ENCODE measurements at places on chromosomes 5 and 9. TPM values are rescaled to one million over a fixed set of nuclear protein-coding genes. Genes with fewer than 3 reads are reported as not detected.

The SMIM33 gene
- polyA plus RNA-seq = 0.05 TPM

The FAM193B gene
- polyA plus RNA-seq = 108 TPM

The BSPRY gene
- polyA plus RNA-seq = 7.0 TPM

The NUTM2G gene
- 0.92 TPM for polyA plus RNA-seq

The ARSI gene
- 23.4 TPM for polyA plus RNA-seq

The NEUROG1 gene
- not detected for polyA plus RNA-seq

The PCDHGB2 gene
- polyA plus RNA-seq = 4.2 TPM

The GARIN3 gene
- not detected for polyA plus RNA-seq

The SSBP2 gene
- polyA plus RNA-seq = 57.8 TPM

The ABLIM3 gene
- 85.6 TPM for polyA plus RNA-seq

The CPLANE1 gene
- polyA plus RNA-seq = 44.5 TPM

The NME5 gene
- 10.7 TPM for polyA plus RNA-seq

The LCN2 gene
- polyA plus RNA-seq = 1.4 TPM

The C7 gene
- 512 TPM for polyA plus RNA-seq

The PCDHB12 gene
- polyA plus RNA-seq = 6.6 TPM

The INSL4 gene
- not detected for polyA plus RNA-seq

The EQTN gene
- polyA plus RNA-seq = not detected

The PSD2 gene
- polyA plus RNA-seq = 1.4 TPM

The SERINC5 gene
- polyA plus RNA-seq = 41.2 TPM

The FGFR4 gene
- 342 TPM for polyA plus RNA-seq

The MAPKAP1 gene
- 57.6 TPM for polyA plus RNA-seq

The CCIN gene
- polyA plus RNA-seq = not detected

The LHFPL2 gene
- polyA plus RNA-seq = 50.9 TPM

The ARHGEF39 gene
- polyA plus RNA-seq = 6.6 TPM

The ZCCHC7 gene
- 18.2 TPM for polyA plus RNA-seq

The DMRT3 gene
- polyA plus RNA-seq = 0.08 TPM

The MARCOL gene
- 0.16 TPM for polyA plus RNA-seq

The TMEM215 gene
- polyA plus RNA-seq = 0.05 TPM

The SPINK13 gene
- polyA plus RNA-seq = 0.44 TPM

The BTNL8 gene
- 0.85 TPM for polyA plus RNA-seq

The SPATA31D4 gene
- not detected for polyA plus RNA-seq

The RPL7A gene
- 2,763 TPM for polyA plus RNA-seq

The MED7 gene
- 17.7 TPM for polyA plus RNA-seq

The C1QTNF2 gene
- 5.1 TPM for polyA plus RNA-seq

The GABRG2 gene
- 0.25 TPM for polyA plus RNA-seq

The ELL2 gene
- 16.4 TPM for polyA plus RNA-seq

The PLEKHG4B gene
- polyA plus RNA-seq = 14.1 TPM

The DMRT2 gene
- 1.4 TPM for polyA plus RNA-seq

All from right lung (tissue), 10 donors.